Amniotic epithelial cell (primary cell): ENCODE measurements at places on chromosomes 6 and 20.

GRCh38 chr20:54255157-54255556, 47.3 kb downstream of the PFDN4 start:
- DNase-seq: no peak

- no peak for DNase-seq
Measured at GRCh38 chr20:2246069-2246491, 49.7 kb upstream of the TGM3 start.

- no peak for DNase-seq
Measured at GRCh38 chr6:19472850-19473249, 364.3 kb upstream of the ID4 start.

DNA sequence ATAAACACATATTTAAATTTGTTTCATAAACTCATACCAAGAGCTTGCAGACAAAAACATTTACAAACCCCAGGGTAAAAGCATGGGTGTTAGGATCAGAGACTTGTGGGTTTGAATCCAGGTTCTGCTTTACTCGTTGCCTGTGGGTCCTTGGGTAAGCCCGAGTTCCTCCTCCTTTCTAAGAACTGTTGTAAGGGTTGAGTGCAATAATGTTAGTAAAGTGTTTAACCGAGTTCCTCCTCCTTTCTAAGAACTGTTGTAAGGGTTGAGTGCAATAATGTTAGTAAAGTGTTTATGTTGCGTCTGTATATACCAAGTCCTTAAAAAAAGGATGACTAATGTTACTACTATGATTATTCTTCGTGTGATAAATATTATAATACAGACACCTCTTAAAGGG, 18.7 kb downstream of the CCDC170 start:
- no peak for DNase-seq

GRCh38 chr6:44850312-44850711, 462.8 kb downstream of the CDC5L start:
- DNase-seq: no peak

GRCh38 chr6:150641398-150642139, 41.9 kb downstream of the PLEKHG1 start:
- DNase-seq: no peak

DNA sequence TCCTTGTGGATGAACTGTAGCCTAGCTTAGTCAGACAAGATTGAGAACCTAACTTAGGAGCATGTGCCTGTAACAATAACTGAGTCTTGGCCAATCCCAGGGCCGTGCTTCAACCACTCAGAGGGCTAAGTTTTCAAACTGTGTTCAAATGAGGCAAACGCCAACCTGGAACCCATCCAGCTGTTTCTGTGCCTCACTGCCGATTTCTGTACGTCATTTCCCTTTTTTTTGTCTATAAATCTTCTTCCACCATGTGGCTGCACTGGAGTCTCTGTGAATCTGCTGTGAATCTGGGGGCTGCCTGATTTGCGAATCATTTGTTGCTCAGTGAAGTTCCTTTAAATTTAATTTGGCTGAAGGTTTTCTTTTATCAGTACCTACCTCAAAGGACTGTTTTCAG, 115.0 kb upstream of the CHD6 start:
- no peak for DNase-seq

DNA sequence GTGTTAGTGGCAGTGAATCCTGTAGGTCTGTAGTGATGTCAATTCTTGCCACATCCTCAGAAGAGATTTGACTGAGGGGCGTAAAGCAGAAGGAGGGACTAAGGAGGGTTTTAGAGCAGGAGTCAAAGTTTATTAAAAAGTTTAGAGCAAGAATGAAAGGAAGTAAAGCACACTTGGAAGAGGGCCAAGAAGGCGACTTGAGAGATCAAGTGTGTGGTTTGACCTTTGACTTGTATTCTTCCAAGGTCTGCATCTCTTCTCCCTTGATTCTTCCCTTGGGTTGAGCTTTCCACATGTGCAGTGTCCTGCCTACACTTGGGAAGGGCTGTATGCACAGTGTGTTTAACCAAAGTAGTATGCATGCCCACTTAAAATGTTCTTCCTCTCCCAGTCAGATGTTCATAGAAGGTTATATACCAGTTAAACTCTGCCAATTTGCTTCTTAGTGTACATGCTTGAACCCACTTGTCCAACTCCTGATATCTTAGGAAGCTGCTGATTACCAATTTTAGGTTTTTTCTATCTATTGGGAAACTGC, 627.6 kb downstream of the MMUT start:
- DNase-seq: peak; percentile 31

DNA sequence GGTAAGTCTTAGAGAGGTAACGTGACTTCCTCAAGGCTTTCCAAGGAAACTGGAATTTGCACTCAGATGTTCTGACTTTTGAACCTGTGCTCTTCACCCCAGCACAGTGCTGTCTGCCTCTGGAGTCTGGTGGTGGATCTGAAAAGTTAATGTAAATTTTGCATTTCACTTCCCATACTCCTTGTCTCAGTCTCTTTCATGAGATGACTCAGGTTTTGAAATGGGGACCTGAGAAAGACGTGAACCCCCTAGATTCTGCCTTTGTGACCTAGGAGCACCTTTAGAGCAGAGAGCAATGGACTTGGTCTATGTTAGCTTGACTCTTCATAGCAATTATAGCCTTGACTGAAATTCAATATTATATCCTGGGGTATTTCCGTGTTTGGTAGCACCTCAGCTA, 223.0 kb downstream of the QKI start:
- no peak for DNase-seq

DNA sequence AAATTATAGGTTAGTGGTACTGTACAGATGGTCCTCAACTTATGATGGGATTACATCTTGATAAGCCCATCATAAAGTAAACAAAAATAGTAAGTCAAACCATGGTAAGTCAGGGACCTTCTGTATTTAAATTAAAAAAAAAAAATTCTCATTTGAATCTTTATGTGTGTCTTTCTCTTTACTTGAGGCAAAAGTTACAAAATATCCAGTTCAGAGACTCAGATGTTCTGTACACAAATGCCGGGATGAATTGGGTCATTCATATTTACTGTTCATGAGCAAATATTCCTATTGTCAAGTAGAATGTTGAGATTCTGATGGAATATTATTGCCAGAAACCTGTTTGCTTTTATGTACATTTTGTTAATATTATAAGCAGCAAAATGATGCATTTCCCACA, 13.4 kb downstream of the PHACTR2 start:
- DNase-seq: no peak

DNA sequence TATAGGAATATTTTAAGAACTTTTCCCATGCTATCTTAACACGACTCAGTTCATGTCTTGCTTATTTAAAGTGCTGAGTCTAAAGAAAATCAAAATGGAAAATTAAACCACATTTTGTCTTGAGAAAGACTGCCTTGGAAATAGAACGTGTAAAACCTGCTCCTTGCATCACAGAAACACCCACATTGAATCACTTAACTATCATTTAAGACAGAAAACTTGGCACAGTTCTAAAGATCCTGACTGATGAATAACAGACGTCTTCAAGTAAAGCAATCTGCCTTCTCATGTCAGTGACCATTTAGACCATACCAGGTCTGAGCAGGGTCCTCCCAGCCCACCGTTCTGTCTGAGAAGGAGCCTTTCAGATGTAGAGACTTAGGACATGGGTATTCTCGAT, 7.4 kb downstream of the PERP start:
- peak; percentile 88 for DNase-seq

DNA sequence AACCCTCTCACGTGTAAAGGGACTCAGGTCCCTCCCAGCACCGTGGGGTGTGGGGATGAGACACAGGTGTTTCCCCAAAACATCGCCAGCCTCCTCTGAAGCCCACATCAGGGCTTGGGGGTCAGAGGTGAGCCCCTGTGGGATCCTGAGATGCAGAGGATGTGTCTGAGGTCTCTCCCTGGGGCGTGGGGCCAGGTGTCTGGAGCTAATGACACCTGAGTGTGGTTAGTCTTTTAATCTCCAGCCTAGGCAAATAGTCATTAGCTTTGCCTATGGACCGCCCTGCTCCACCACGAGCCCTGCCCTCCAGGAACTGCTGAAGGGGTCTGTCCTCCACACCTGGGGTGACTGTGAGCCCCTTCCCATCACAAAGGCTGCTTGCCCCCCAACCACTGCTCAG, 1.7 kb downstream of the SRMS start:
- DNase-seq: no peak

DNA sequence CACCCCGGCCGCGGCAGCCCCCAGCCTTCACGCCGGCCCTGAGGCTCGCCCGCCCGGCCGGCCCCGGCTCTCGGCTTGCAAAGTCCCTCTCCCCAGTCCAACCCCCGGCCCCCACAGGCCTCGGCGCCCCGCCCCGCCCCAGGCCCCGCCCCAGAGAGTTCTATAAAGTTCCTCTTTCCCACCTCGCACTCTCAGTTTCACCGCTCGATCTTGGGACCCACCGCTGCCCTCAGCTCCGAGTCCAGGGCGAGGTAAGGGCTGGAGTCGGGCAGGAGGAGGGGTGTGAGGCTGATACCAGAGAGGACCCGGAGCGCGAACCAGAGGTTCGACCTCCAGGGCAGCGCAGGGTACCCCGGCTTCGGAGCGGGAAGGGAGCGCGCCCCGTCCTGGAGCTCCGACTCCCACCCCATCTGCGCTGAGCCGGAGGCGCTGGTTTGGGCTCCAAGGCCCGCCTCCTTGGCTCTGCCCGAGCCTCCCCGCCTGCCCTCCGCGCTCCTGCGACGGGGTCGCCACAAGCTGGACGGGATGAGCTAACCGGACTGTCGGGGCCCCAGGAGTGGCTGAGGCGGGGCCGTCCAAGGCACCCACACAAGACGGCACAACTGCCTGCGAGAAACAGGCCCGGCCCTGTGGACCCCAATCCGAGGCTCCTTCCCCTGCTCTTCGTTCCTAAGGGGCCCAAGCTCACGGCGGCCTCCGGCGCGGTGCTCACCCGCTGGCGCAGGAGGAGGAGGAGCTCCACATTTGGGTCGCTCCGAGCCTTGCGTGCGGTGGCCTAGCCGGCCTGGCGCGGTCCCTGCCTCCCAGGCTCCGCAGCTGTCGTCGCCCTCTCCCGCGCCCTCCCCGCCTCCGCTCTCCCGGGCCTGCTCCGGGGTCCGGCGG, at the start of gene IRF4:
TSS of gene IRF4 (plus strand) at position 194 of the 882 bp plus-strand sequence. CDS start 1,401 bp downstream, outside the sequence.
- DNase-seq: no peak

DNA sequence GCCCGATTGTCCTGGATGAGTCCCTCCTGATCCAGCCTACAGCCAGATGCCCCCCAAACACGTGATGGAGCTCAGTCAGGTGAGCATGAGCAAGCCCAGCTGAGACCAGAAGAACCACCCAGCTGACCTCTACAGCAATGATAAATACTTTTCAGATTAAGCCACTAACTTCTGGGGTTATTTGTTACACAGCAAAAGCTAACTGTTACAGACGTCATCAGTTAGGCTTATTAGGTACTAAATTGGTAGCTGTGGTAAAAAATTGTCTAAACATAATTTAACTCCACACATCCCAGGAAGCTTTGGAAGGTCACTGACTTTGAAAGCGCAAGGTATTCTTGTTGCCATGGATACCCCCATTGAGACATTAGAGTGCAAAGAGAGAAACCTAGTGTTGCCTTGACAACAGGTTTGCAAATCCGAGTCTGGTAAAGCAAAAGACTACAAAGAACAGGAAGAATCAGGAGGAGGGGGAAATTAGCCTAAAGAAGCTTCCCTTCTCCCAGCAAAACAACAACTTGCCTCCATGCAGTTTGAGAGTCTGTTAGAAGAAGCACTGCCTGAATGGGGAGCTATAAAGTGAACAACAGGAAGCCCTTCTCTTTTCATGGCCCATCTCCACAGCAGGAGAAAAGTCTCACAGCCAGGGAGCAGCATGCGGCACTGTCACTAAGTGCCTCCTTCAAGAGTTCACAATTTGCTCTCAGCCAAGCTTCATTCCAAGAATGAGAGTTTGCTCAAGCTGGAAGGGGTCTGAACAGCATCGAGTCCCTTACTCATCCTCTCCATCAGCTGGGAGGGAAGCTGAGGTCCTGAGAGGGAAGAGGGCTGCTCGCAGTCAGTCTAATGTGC, 41.7 kb upstream of the ZNF831 start:
- DNase-seq: no peak

- DNase-seq: no peak
Measured at GRCh38 chr6:3195695-3196497, 31.6 kb downstream of the TUBB2B start.

- DNase-seq: no peak
Measured at GRCh38 chr6:3090013-3090412, 21.7 kb downstream of the RIPK1 start.
